ENCODE measurements at places on chromosomes 1 and 21. TPM values are rescaled to one million over a fixed set of nuclear protein-coding genes. Genes with fewer than 3 reads are reported as not detected.

GRCh38 chr1:24389231-24389678 is 24.3 kb downstream of the STPG1 start:
- no peak overlapping the region for H3K4me3 ChIP-seq
- peaks cover 7% of the 10 kb centered on the region for H3K36me3 ChIP-seq
- H3K4me1 ChIP-seq = peaks cover 49% of the 10 kb centered on the region
- H3K27me3 ChIP-seq = no peaks in the 10 kb centered on the region
- H3K27ac ChIP-seq = no peak overlapping the region

Gene ADAMTS4
- total RNA-seq = 2.3 TPM

GRCh38 chr1:31488528-31488927 is 75.5 kb downstream of the SERINC2 start:
- H3K27ac ChIP-seq = no peak overlapping the region
- H3K4me3 ChIP-seq = no peak overlapping the region
- peaks cover 5% of the 10 kb centered on the region for H3K27me3 ChIP-seq
- no peak for DNase-seq

GRCh38 chr1:164780863-164781262 is 221.9 kb downstream of the PBX1 start:
- no peaks in the 10 kb centered on the region for H3K4me1 ChIP-seq
- no peak for DNase-seq
- no peaks in the 10 kb centered on the region for H3K36me3 ChIP-seq
- H3K27me3 ChIP-seq = no peaks in the 10 kb centered on the region
- H3K27ac ChIP-seq = no peak overlapping the region

Gene RIPPLY3
- 0.26 TPM for total RNA-seq

Gene ELAPOR1
- total RNA-seq = 11.5 TPM

GRCh38 chr1:111141245-111142220 is 1.5 kb downstream of the CEPT1 start:
- no peak for DNase-seq
- H3K4me3 ChIP-seq = peak overlapping the region; percentile 92
- no peaks in the 10 kb centered on the region for H3K27me3 ChIP-seq
